ENCODE measurements at places on chromosomes 3 and 15. TPM values are rescaled to one million over a fixed set of nuclear protein-coding genes. Genes with fewer than 3 reads are reported as not detected.

Gene ACKR2
- 0.41 TPM for total RNA-seq

Gene GNAT1
- not detected for total RNA-seq

Gene DPPA2
- not detected for total RNA-seq

GRCh38 chr15:58924327-58924726 is 9.2 kb downstream of the SLTM start:
- H3K27me3 ChIP-seq: no peaks in the 10 kb centered on the region
- H3K4me1 ChIP-seq: peaks cover 27% of the 10 kb centered on the region
- no peak for DNase-seq
- H3K4me3 ChIP-seq: no peak overlapping the region
- H3K36me3 ChIP-seq: peaks cover 6% of the 10 kb centered on the region

DNA sequence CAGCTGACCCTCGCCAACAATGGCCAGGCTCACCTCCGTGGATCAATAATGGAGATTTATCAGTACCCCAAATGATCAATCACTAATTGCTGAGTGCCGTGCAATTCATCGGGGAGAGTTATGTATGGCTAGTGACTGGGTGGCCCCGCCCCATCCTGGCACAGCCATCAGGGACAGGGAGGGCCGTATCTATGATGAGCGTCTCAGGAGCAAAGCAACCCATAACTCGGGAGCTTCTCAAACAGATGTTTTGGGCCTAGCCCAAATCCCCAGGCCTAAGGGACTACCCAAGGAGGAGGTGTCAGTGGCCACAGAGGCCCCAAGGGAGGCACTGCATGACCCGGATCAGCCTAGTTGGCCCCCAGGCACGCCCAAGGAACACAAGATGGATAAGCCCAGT is 180.0 kb upstream of the LINGO1 start:
- no peak overlapping the region for H3K4me3 ChIP-seq
- no peaks in the 10 kb centered on the region for H3K36me3 ChIP-seq
- H3K27ac ChIP-seq: no peak overlapping the region
- DNase-seq: no peak
- no peaks in the 10 kb centered on the region for H3K4me1 ChIP-seq
- H3K27me3 ChIP-seq: peaks cover 15% of the 10 kb centered on the region

GRCh38 chr3:120495809-120496208 is 45.0 kb upstream of the FSTL1 start:
- H3K4me3 ChIP-seq: no peak overlapping the region
- H3K4me1 ChIP-seq: peaks cover 48% of the 10 kb centered on the region
- DNase-seq: no peak
- H3K27ac ChIP-seq: peak overlapping the region; percentile 81
- no peaks in the 10 kb centered on the region for H3K27me3 ChIP-seq

DNA sequence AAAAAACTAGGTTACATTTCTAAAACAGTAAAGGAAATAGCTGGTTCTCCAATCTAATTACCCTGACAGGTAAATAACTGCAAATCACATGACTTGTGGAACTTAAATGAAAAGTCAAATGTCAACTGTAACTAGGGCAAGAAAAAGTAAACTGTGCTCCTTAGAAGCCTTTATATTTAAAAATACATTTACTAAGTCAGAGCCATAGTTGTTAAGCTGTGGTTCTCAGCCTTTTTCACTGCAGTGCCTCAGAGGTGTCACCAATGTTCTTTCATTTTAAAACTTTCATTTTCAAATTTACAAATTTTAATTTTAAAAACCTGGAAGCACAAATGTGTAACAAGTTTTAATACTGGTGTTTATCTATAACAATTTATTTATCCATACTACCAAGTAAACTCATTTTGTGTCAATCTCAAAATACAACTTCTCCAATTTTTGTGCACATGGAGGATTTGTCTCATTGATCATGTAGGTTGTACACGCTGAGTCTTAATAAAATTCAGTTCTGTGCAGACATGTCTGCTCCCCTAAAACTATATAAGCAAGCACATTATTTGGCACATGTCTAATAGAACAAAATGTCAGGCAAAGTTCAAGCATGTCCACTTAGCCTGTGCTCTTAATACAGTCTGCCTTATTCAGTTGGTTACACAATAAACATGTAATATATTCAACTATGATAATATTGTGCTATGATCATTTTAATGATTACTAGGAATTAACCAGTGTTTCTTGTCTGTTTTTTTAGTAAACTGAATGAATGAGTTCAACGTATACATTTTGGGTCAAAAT is 70.4 kb downstream of the DLG1 start:
- no peaks in the 10 kb centered on the region for H3K27me3 ChIP-seq
- peaks cover 42% of the 10 kb centered on the region for H3K4me1 ChIP-seq
- no peak overlapping the region for H3K27ac ChIP-seq
- no peak overlapping the region for H3K4me3 ChIP-seq
- no peak for DNase-seq

GRCh38 chr15:73454096-73454495 is 11.1 kb downstream of the REC114 start:
- no peak for DNase-seq
- no peaks in the 10 kb centered on the region for H3K4me1 ChIP-seq
- peaks cover 67% of the 10 kb centered on the region for H3K27me3 ChIP-seq
- H3K27ac ChIP-seq: no peak overlapping the region

Gene SLC30A4
- total RNA-seq: 17.1 TPM

Gene GOLGA8S
- 0.32 TPM for total RNA-seq

GRCh38 chr3:108513961-108514360 is 3.6 kb upstream of the MYH15 start:
- H3K27ac ChIP-seq: no peak overlapping the region
- H3K36me3 ChIP-seq: no peaks in the 10 kb centered on the region
- H3K4me3 ChIP-seq: no peak overlapping the region
- H3K4me1 ChIP-seq: no peaks in the 10 kb centered on the region

- no peaks in the 10 kb centered on the region for H3K27me3 ChIP-seq
- no peaks in the 10 kb centered on the region for H3K36me3 ChIP-seq
Measured at GRCh38 chr3:157493627-157494550, 9.3 kb downstream of the VEPH1 start.

DNA sequence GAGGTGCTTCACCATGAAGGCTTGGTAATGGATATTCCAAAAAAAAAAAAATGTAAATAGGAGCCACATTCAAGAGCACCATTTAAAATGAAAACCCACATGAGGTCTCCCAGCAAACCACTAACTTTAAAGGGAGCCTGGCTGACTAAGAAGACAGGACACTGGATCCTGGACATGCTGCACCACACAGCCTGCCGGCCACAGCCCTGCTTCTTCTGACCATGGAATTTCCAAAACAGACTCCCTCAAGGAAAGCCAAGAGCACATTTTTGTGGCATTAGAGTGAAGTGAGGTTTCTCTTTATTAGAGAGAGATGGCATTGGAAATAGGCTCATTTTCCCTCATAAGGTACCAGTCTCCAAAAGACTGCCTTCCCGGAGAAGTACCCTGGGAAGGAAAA is 113.9 kb downstream of the RORA start:
- peaks cover 17% of the 10 kb centered on the region for H3K4me1 ChIP-seq
- DNase-seq: no peak
- no peaks in the 10 kb centered on the region for H3K27me3 ChIP-seq
- no peak overlapping the region for H3K4me3 ChIP-seq
- H3K27ac ChIP-seq: no peak overlapping the region

GRCh38 chr3:61681636-61682035 is 120.3 kb downstream of the PTPRG start:
- H3K36me3 ChIP-seq: peaks cover 3% of the 10 kb centered on the region
- H3K27ac ChIP-seq: no peak overlapping the region
- no peak for DNase-seq
- H3K4me1 ChIP-seq: peaks cover 6% of the 10 kb centered on the region
- no peak overlapping the region for H3K4me3 ChIP-seq

Gene ALPK3
- 0.56 TPM for total RNA-seq

DNA sequence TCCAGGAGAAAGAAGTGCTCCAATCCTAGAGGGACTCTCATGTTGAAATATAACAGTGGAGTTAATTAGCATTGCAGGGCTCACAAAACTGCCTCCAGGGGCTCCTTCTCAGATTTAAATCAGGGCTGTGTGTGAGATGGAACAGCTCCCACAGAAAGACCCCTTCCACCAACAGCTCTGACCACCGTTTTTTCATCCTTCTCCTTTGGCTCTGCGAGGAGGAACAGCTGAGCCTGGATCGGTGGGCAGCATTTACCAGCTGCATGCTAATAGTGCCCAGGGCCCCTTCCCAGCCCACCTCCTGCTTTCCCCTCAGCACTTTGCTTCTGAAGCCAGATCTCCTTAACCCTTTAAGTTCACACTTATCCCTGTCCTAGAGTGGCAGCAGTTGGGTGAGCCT is 119.2 kb upstream of the UBE2E1 start:
- no peak overlapping the region for H3K4me3 ChIP-seq
- H3K36me3 ChIP-seq: no peaks in the 10 kb centered on the region
- DNase-seq: no peak
- peak overlapping the region; percentile 92 for H3K27ac ChIP-seq
- H3K4me1 ChIP-seq: peaks cover 16% of the 10 kb centered on the region
- no peaks in the 10 kb centered on the region for H3K27me3 ChIP-seq

- H3K36me3 ChIP-seq: no peaks in the 10 kb centered on the region
- DNase-seq: no peak
- peaks cover 32% of the 10 kb centered on the region for H3K4me1 ChIP-seq
- no peak overlapping the region for H3K27ac ChIP-seq
- H3K27me3 ChIP-seq: no peaks in the 10 kb centered on the region
- no peak overlapping the region for H3K4me3 ChIP-seq
Measured at GRCh38 chr15:64875641-64876223, 34.0 kb downstream of the PLEKHO2 start.

DNA sequence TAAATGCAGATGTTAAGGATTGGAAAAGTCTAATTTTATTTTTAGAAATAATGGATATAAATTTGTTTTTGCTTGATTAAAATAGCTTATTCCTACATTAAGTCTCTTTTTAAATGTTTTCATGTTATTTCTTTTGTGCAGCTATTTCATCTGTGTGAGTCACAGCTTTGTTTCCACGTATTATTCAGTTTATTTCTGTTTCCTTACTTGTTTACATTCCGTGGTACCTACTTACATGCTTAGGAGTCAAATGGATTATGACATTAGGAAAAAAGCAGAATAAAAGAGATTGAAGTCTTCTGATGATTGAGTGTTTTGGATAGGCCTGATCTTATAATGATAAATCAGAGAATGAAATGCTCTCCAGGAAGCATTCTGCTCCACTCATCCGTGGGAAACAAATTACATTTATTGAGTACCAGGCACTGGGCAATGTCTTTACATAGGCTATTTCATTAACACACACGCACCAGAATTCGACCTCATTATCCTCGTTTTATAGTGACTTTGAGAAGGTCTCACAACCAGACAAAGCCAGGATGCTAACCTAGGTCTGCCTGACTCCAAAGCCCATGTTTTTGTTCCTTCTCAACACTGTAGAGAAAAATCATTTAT is 38.1 kb upstream of the RASA2 start:
- no peaks in the 10 kb centered on the region for H3K27me3 ChIP-seq
- peaks cover 13% of the 10 kb centered on the region for H3K4me1 ChIP-seq
- DNase-seq: no peak
- peaks cover 20% of the 10 kb centered on the region for H3K36me3 ChIP-seq

- H3K36me3 ChIP-seq: peaks cover under 1% of the 10 kb centered on the region
- no peak overlapping the region for H3K4me3 ChIP-seq
- peaks cover 14% of the 10 kb centered on the region for H3K4me1 ChIP-seq
- DNase-seq: no peak
- no peak overlapping the region for H3K27ac ChIP-seq
Measured at GRCh38 chr3:43233062-43233461, 53.3 kb upstream of the SNRK start.

GRCh38 chr3:193730511-193730910 is 137.5 kb downstream of the OPA1 start:
- no peak overlapping the region for H3K4me3 ChIP-seq
- H3K27ac ChIP-seq: no peak overlapping the region
- H3K36me3 ChIP-seq: peaks cover 2% of the 10 kb centered on the region
- peaks cover 26% of the 10 kb centered on the region for H3K27me3 ChIP-seq

Gene STRA6
- total RNA-seq: 5.4 TPM

DNA sequence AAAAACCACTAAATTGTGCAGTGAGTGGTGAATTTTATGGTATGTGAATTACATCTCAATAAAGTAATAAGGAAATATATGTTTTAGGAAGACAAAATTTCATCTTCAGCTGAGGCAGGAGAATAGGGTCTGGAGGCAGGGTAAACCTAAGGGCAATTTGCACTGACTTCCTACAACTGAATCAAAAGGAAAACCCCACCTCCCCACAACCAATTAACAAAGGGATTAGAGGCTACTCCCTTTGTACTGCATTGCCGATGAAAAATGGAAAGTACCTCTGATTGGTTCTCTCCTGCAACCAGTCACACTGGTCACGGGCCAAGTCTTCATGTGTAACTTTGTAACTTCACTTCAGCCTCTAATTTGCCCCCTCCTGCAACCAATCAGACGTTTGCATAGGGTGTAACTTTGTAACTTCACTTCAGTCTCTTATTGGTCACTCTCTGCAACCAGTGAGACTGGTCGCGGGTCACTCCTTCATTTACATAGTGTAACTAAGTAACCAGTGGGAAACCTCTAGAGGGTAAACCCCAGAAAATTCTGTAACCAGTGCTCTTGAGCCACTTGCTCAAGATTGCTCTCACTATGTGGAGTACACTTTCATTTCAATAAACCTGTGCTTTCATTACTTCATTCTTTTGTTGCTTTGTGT is 244.5 kb downstream of the CNTN4 start:
- no peaks in the 10 kb centered on the region for H3K4me1 ChIP-seq
- DNase-seq: no peak
- H3K4me3 ChIP-seq: no peak overlapping the region
- H3K27me3 ChIP-seq: no peaks in the 10 kb centered on the region
- H3K36me3 ChIP-seq: no peaks in the 10 kb centered on the region

Gene UTS2B
- total RNA-seq: 0.17 TPM

Gene HYAL3
- total RNA-seq: 6.9 TPM

Gene ZIC4
- total RNA-seq: 10.2 TPM

DNA sequence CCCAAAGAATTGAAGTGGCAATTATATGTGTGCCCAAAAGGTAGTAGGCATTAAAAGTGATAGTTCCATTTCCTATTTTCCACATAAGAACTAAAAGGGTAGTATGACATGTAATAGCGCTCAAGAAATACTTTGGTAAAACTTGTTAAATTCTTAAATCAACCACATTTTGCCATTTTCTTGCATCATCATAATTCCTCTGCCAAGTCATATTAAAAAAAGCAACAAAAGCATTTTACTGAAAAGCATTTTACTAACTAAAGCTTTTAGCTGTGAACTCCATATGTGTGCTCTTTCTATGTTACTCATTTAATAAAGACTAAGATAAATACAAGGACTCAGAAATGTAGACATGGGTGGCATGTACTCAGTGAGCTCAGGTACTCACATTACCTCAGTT is 70.1 kb downstream of the GPR160 start:
- peak overlapping the region; percentile 55 for H3K27ac ChIP-seq
- H3K27me3 ChIP-seq: no peaks in the 10 kb centered on the region
- no peak overlapping the region for H3K4me3 ChIP-seq
- no peak for DNase-seq
- peaks cover 13% of the 10 kb centered on the region for H3K4me1 ChIP-seq
- H3K36me3 ChIP-seq: peaks cover 13% of the 10 kb centered on the region

Gene OGG1
- total RNA-seq: 24.2 TPM

Gene FBXO40
- total RNA-seq: 0.08 TPM
